ENCODE measurements at places on chromosomes 2 and 18.
A peak's percentile ranks its signal among the peaks of the same experiment; 100 is the strongest.

GRCh38 chr2:174025271-174026121, 60.3 kb upstream of the SP3 start:
- DNase-seq, result peak; percentile 44

DNA sequence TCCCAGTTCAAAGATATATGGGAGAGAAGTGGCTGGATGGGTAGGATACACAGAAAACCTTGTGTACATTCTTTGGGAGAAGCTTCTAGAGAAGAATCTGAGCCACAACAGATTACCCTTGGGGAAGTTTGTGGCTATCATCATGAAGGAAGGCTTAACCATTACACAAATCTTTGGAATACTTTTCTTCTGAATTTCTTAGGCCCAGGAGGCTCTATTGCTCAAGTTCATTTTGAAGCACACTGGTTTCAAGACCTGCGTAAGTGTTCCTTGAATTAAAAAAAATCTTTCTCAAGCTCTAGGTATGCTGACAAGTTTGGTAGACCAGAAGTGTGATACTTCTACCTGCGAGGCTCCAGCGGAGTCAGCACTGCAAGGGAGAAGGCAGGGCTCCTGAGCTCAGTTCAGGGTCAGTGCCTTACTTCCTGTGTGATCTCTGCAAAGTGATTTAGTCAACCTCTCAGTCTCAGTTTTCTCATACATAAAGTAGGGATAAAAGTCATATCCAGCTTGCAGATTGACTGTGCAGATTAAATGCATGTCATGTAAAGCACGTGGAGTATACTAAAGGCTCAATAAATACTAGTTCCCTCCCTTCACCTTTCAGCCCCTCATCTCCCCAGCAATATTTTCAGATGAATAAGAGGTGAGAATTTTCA, 438.6 kb downstream of the DLGAP1 start:
- DNase-seq, result peak; percentile 28

GRCh38 chr18:9851511-9851910, 34.3 kb upstream of the TXNDC2 start:
- DNase-seq, result no peak

GRCh38 chr2:21683838-21684237, 560.1 kb downstream of the TDRD15 start:
- DNase-seq, result no peak

Measured in GM23338 (cell line).